ENCODE measurements at places on chromosomes 3 and 15. TPM values are rescaled to one million over a fixed set of nuclear protein-coding genes. Genes with fewer than 3 reads are reported as not detected.

- DNase-seq, result no peak
Observed at GRCh38 chr3:98188545-98188944, 22.0 kb downstream of the OR5H15 start.

SLC2A2 gene
- not detected for total RNA-seq

LCMT2 gene
- total RNA-seq, result 6.4 TPM

- DNase-seq, result no peak
Observed at GRCh38 chr3:161270991-161271390, 49.9 kb downstream of the NMD3 start.

Measured in transverse colon (tissue), 4 donors.